BJ (cell line): ENCODE measurements at places on chromosomes 7 and 10.

- DNase-seq = no peak
These were observed 4.5 kb upstream of the BHLHA15 start for GRCh38 chr7:98206451-98207330.

- no peak for DNase-seq
These were observed 95.1 kb upstream of the FZD1 start for GRCh38 chr7:91168871-91169829.

DNA sequence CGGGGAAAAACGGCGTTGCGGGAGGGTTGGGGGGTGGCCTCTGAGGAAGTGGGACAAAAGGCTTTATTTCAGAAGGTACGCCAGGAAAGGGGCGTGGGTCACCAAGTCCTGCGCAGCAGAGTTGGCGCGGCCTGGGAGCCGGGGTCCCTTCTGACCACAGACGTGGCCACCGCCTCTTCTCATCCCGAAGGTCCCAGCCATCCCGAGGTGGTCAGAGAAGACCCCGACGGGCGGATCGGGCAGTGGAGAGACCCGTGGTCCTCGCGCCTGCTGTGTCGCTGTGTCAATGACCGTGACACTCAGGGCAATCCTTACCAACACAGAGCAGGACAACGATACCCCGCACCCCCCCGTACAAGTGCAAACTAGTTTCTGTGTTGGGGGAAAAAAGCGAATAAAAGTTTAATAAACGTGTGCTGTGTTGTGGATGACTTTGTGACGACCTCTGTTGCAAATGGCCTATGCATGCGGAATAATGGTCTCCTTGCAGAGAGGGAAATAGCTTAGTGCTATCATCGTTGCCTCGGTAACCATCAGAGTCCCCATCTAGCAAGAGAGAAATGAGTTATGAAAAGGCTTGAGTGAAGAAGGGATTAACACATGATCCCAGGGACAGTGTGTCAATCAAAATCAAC is 19.4 kb upstream of the GATA3 start:
- DNase-seq = no peak

DNA sequence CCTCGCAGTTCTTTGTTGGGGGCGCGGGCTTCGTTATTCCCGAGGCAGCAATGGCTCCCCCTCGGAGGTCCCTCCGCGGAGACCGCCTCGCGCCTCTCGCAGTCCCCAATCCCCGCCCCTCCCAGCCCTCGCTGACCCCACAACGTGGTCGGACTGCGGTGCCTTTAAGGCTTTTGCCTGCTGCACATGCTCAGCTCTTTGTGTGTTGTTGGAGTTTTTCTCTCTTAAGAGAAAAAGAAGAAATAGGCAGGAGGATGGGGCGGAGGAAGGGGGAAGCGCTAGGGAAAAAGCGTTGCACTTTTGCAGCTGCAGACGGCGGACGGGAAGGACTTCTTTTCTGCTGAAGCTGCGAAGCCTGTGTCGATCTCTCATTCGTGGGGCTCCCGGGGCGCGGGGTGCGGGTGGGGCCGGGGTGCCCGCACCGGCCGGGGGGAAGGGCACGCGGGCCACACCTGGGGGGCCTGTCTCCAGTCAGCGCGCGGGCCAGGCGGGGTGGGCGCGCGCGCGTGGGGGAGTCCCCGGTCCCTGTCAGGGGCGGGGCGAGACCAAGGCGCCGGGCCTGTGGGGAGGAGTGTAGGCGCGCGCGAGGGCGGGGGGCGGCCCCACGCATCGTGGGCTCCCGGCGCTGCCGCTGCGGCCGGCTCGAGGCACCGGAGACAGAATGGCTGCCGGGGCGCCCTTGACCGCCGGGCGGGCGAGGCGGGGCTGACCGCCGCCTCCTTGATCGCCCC is 445 bp upstream of the ATRNL1 start:
- no peak for DNase-seq

- no peak for DNase-seq
These were observed 51.7 kb upstream of the IGFBP3 start for GRCh38 chr7:45972629-45973312.

DNA sequence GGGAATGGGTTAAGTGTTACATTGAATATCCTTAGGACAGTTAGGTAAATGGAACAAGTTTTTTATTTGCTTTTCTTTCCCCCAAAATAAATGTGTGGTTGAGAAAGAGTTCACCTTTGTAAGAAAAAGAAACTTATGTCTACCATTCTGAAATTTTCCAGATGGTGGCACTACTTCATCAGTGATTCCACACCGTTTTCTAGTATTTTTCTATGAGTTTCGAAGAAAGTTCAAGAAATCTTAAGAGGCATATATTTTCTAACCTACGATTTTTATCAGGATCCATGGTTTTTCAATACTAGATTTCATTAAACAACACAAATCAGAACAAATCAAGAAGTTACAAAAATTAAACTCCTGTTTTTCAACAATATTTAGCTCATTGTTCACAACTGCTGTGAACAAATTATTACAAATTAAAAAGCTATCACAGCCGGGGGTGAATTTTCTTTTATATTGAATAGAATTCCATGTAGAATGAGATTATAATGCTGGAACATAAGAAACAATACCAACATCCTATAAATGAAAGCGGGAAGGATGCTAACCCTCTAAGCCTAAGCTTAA is 163.1 kb upstream of the NPVF start:
- DNase-seq = no peak

- DNase-seq = no peak
These were observed 32.3 kb downstream of the CAMK1D start for GRCh38 chr10:12381536-12382156.

DNA sequence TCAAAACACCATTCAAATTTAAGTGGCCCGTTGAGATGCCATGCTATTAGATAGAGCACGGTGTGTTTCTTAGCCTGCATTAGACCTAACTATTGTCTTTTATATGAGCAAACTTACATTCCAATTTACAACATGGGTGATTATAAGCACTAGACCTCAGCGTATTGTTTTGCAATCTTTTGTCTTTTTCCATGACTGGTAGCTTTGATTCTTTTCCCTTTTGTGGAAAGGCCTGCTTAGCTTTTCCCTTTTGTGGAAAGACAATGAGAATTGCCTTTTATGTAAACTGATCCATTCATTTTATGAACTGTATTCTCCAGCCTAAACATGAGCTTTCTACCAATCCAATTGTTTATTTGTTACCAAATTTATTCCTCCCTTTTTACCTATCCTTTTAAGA is 823.1 kb downstream of the CCSER2 start:
- no peak for DNase-seq

DNA sequence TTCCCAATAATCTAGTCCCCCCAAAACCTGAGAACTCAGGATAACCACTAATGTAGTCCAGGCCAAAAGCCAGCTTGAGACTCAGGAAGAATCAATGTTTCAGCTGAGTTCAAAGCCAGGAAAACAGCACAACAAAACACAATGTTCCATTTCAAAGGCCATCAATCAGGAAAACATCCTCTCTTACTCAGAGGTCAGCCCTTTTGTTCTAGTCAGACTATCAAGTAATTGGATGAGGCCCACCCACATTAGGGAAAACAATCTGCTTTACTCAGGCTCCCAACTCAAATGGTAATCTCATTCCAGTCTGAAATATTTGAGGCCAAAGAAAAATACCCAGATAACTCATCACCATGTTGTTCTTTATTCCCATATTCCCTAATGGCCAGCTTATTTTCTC is 152.2 kb downstream of the SDHAF3 start:
- DNase-seq = no peak

GRCh38 chr10:91879515-91880170 is 29.6 kb downstream of the FGFBP3 start:
- DNase-seq = no peak

DNA sequence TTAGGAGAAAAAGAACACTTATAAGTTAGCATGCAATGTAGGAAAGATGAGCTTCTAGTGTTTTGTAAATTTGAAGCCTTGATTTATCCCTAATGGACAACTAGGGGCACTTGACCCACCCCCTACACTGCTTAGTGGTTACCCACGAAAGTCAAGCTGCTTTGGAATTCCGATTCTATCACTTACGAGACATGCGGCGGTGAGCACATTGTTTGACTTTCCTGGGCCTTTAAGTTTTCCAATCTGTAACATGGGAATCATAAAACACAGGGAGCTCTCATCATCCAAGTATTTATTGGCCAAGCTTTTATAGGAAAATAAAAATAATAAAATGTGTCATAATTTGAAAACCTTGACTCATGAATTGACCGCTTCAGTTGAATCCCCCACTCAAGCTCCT is 78.7 kb upstream of the PDK4 start:
- DNase-seq = no peak

DNA sequence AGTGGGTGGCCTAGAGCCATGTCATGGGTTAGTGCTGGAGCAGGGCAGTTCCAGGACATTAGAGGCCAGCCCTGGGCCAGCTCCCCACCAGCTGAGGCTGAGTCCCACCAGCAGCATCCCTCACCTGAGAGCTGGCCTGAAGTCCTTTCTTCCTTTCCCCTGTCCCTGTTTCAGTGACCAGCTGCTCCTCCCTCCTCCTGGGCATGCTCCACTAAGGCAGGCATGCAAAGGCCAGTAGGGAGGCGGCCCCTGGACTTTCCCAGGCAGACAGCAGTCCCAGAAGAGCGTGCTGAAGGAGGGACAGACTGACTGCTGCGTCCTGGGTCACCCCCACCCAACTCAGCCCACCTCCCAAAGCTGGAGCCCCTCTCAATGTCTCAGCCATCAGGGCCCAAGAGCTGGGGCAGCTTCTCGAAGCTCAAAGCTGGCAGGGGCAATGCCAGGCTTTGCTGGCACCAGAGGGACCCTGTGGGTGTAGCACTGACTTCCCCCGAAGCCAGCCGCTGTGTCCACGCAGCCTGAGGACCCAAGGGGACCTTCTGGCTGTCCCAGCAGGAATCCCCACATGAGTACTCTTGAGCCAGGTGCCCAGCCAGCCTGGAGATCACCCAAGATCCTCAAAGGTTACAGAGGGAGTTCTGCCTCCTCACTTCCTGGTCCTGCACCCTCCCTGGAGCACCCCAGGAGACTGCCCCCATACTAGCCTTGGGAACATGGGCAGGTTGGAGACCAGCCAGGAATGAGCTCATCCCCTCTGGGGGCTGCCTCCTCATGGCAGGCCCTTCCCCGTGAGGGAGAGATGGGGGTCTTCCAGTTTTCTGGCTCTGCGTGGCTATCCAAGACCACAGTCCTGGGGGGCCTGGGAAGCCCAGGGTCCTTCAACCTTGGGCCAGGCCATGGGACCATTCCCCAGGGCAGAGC is 35.2 kb upstream of the RET start:
- DNase-seq = no peak
